ENCODE measurements at places on chromosomes 6 and 20.

GRCh38 chr6:10175362-10175761, 239.5 kb downstream of the TFAP2A start:
- no peak for DNase-seq

DNA sequence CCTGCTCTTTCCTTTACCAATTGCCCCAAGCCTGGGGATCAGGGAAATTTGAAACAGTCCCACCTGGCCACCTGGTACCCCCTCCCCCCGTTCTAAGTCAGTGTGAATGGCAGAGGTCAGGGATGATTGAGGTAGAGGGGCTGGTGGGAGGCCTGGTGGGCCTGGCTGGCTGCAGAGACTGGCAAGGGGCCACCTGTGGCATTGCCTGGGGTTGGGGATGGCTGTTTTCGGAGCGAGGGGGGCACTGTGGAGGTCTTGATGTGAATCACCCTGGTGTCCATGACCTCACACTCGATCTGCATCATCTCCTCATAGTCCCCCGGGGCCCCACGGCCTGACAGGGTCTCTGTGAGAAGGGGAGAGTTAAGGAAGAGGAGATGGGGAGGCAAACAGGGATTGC, 6.5 kb upstream of the TNXB start:
- DNase-seq = no peak

GRCh38 chr20:57663681-57664451, 43.6 kb upstream of the ZBP1 start:
- DNase-seq = no peak

DNA sequence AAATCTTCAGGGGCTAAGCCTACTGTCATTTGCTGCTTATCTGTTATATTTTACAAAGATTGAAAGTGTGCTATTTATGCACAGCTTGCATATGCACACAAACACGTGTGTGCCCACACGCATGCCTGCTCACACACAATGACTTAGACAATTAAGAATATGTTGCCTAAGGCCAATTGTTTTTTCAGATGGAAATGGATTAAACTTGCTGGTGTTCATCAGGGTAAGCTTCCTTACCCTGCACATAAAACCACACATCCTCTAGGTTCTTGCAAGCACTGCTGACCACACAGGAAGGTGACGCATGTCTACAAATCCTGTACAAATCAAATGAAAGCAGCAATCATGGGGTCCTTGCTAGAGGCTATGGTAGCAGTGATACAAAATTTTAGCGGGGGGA, 58.4 kb downstream of the GJA10 start:
- DNase-seq = no peak

GRCh38 chr20:19840111-19840710, 82.2 kb downstream of the RIN2 start:
- DNase-seq = no peak

DNA sequence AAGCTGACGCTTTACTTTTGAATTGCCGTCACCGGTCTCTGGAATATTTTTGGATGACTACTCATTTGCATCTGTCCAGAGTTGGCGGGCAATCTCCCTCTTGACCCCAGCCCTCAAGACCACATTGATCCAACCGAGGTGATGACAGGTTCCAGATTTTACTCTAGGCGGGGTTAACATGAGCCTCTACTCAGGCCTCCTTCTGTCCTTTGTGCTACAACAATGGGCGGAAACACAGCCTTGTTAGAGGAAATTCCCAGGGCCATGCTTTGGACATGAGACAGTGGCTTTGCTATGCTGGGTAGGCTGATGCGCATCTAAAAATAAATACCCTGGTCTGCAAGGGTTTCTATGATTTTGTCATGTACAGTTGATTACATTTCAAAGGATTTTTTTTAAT, 27.0 kb upstream of the ADGRF5 start:
- DNase-seq = no peak

DNA sequence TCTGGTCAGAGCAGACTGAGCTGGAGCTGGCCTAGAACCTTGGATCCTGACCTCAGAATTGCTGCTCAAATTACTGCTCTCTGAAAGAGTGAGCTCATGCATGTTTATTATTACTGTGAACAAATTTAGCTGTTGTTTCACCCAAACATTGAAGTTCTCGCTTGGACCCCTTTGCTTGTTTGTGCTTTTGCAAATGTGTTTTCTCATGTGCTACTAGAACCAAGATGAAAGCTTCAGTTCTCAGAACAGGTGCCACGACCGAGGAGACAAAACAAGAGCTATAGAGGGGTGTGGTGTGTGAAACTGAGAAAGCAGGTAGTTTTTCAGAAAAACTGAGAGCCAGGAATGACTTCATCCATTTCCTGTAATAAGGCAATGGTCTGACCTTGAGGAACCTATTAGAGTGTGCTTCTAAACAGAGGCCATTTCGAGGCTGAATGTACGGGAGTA, 50.0 kb upstream of the ESR1 start:
- DNase-seq = no peak

DNA sequence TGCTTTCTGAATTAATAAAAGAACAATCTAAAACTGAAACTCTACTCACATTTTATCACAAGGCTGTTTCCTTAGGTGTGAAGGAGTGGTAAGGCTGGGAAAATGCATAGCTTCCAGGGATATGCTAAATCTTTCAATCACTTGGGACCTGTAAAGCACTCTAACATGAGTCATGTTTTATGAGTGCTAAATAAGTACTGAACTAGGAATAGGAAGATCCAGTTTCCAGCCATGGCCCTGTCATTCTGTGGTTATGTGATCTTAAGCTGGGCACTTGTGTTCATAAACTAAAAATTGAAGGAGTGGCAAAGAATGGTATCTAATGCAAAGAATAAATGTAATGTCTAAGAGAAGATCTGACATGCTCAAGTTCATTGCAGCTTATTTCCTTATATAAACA, 6.1 kb upstream of the TMEM200A start:
- no peak for DNase-seq

GRCh38 chr6:168865-169455, 123.3 kb upstream of the DUSP22 start:
- DNase-seq = no peak

GRCh38 chr6:118269659-118270058, 278.4 kb upstream of the PLN start:
- no peak for DNase-seq

- DNase-seq = no peak
Measured at GRCh38 chr20:10467681-10468339, 32.7 kb downstream of the SLX4IP start.

DNA sequence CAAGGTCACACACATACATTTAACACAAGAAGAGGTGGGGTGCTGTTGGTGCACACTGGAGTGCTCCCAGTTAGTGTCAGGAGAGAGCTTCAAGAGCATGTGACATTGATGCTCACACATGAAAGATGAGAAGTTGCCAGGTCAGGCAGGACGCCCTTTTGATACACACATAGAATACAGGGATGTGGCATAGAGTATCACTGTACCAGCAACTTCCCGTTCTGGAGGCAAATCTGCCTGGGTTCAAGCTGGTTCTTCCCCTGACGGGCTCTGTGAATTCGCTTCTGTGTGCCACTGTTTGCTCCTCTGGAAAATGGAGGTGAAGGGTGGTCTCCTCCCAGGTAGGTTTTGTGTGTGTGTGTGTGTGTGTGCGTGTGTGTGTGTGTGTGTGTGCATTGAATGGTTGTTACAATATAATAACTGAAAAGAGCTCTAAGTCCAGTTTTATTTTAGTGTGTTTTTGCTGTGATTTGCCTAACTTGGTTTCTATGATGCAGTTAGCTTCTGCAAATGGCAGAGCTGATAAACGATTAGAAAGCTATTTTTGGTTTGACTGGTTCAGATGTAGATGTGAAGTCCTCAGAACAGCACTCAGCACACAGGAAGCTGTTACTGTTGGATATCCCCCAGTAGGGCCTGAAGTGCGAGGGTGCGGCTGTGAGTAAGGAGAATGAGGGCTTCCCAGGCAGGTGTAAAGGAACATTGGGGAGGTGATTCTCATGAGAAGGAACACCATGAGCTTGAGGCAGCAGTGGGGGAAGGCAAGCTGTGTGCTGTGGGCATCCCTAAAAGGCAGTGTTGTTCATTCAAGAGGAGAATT, 53.4 kb downstream of the HIVEP1 start:
- no peak for DNase-seq

DNA sequence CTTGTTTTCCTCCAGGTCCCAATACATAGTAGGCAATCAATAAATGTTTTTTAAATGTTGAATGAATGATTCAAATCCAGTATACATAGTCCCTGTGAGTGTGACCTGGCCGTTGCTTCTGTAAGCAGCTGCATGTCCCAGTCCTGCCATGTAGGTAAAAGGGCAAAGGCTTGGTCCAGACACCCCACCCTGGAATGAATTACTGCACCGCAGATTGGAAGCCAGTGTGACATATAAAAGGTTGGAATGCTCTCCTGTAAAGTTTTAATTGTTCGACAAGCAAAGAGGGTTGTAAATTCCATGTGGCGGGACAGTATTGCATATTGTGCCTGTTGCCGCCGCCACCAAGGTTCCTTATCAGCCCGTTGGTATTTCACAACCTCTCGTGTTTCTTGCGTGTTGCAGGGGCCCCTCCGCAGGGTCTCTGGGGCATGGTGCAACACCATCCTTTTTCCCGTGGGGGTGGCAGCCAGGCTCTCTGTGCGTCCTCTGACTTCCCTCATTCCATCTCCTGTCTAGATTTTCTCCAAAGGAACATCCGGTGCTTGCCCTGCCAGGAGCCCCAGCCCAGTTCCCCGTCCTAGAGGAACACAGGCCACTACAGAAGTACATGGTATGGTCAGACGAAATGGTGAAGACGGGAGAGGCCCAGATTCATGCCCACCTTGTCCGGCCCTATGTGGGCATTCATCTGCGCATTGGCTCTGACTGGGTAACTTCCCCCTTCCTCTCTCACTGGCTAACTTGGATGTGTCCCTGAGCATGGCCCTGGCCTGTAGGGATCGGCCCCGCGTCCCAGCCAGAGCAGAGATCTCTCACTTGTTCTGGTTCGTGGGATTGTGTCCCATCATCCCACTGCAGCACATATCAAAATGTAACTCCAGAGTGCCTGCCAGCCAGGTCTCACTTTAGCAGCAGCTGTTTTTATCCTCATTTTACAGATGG, 20.3 kb downstream of the POFUT1 start:
- no peak for DNase-seq

GRCh38 chr6:137656735-137657134, 162.5 kb upstream of the OLIG3 start:
- no peak for DNase-seq

DNA sequence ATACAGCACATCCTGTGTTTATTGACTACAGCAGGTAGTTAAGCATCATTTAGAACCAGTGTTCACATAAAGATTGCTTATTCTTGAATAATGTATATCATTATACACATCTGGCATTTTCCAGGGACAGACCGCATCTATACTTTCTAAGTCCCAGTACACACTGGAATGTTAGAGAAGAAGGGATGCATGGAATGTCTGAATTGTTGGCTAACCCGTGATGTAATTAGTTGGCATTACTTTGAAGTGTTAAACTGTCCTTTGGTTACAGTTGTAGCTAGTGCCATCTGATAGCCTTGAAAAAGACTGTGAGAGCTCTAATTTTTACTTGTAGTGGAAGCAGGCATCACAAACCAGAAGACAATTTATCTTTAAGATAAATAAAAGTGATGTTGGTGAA, 29.8 kb upstream of the MCHR2 start:
- DNase-seq = no peak

- no peak for DNase-seq
Measured at GRCh38 chr20:59580146-59580946, 24.0 kb upstream of the PHACTR3 start.

GRCh38 chr6:138818496-138819194, 22.8 kb downstream of the ECT2L start:
- DNase-seq = no peak

DNA sequence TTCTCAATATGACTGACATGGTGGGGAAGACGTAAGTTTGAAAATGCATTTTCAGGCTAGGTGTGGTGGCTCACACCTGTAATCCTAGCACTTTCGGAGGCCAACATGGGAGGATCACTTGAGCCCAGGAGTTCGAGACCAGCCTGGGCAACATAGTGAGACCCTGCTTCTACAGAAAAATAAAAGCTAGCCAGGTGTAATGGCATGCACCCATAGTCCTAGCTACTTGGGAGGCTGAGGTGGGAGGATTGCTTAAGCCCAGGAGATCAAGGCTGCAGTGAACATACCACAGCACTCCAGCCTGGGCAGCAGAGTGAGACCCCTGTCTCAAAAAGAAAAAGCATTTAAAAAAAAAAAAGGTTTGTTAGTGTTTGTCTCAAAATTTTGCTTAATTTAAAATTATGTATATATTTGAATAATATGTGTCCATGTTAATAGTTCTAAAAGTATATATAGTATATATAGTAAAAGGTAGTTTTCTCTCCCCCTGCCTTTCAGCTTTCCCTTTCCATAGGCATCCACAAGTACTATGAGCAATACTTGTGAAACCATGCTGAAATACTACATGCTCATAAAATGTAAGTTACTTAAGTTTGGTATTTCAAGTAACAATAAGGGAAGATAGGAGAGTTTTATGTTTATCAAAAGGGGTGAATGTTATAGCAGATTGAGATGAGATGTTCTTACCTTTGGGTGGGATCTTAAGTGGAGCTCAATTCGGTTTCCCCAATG, 15.1 kb downstream of the PTPRA start:
- no peak for DNase-seq
